CD4-positive, alpha-beta T cell treated with Interleukin-21 for 1 hour (primary cell): ENCODE measurements at places on chromosomes 12 and 14.

DNA sequence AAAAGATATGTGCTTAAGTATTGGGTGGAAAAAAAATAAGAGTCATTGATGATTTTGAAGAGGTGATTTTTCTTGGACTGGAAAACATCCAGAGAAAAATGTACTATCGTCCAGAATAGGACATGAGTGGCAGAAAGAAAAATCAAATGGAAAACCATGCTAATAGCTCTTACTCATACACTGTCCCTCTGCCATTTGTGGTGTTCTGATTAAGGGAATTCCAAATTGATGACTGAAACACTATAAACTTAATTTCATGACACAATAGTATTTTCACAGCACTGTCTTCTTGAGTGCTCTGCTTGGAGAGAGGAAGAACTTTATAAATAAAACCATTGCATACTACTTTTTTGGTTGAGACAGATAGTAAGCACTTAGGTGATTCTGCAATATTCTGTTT is 72.4 kb downstream of the USP15 start:
- DNase-seq = no peak

DNA sequence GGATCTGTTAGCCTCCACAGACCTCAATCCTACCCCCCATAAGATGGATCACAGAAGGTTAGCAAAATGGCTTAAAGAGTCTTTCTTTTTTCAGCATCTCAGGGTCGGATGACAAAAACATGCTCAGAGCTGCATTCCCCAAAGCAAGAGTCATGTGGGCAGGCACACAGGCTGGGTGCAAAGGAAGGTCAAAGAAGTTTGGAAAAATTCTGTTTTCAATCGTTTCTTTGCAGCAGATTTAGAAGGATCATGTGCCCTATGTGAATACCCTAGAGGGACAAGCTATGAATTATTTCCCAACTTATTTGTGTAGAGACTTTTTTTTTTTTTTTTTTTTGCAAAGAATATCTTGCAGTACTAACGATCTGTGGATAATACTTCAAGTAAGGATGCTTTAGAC is 845.4 kb downstream of the VRK1 start:
- DNase-seq = no peak

DNA sequence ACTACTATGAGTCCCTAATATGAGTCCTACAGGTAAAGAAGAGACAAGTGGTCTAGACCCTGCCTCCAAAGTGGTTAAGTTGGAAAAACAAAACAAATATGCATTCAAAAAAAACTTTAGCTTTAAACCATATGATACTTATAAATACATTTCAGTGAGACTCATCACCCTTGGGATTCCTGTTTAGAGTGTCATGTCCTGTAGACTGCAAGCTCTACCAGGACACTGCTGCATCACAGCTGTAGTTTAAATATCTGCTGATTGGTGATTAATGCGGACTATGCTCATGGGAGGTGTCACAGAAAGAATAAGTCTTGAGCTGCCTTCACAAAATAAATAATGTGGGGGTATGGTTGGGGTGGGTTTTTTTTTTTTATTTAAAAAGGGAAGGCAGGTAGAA is 8.8 kb upstream of the LGR5 start:
- no peak for DNase-seq

DNA sequence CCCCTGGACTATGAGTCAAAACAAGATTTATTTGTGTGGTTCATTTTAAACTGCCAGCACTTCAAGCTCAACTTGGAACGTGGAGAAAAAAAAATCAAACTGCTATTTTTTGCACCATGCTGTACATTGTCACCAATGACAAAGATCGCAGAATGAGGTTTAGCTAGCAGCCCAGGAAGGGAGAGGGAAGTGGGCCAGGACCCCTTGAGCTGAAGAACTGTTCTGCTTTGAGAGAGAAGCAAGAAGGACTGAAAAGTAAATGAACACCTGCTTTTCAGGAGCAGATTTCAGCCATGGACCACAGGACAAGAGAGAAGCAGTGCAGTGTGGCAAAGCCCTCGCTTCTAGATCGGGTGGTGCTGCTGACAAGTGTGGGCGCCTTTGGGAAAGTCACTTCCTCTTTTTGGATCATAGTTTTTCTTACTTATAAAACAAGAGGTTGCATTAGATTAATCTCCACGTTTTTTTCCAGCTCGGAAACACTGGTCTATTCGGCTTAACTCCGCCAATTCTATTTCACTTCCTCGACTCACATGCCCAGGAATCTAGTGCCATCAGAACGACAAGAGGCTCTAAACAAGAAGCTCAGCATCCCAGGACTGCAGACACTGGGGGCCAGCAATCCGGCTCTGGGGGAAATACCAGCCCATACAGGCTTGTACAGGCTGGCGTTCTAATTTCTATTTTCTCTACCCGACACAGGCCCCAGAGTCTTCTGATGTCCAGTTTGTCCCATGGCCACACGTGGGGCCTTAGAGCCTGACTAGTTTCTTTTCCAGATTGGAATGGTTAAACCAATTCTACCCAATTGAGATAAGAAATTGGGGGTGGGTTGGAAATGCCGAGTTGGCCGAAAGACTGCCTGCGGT is 129.9 kb downstream of the CRACR2A start:
- no peak for DNase-seq

GRCh38 chr14:94562941-94563883 is 2.0 kb downstream of the SERPINA4 start:
- DNase-seq = no peak
